ENCODE measurements at places on chromosomes 16 and 17.

GRCh38 chr17:43092901-43093300 is 32.3 kb downstream of the BRCA1 start:
- DNase-seq: no peak

- peak; percentile 50 for DNase-seq
Measured at GRCh38 chr17:7282752-7283321, 1.3 kb downstream of the SLC2A4 start.

- DNase-seq: no peak
Measured at GRCh38 chr16:4428500-4428899, 2.8 kb downstream of the DNAJA3 start.

DNA sequence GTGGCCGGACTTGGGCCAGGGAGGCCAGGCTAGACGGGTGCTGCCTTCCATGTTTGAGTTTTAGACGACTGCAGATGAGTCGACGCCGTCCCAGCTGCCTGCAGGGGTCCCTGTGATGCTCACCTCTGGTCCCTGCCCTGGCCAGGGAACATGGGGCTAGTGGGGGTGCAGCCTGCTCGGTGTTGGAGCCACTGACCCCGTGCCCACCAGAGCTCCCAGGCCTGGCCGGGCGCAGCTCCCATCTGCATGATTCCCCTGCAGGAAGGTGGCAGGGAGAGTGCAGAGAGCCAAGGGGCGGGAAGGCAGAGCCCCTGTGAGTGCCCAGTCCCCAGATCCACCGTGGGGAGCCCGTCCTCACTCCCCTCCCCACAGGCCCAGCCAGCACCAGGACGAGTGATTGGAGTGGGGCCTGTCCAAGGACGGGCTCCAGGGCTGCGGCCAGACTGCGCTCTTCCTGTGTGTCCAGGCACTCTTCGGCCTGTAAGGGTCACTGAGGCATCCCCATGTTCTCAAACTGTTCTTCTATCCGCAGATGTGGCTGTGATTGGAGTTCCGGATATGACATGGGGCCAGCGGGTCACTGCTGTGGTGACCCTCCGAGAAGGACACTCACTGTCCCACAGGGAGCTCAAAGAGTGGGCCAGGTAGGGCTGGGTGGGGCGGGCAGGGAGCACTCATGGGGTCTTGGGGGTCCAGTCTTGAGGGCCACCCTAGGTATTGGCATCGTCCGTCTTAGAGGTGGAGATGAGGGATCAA is 26.0 kb upstream of the CDH15 start:
- no peak for DNase-seq

GRCh38 chr17:45248132-45248957 is 13.5 kb downstream of the SPATA32 start:
- DNase-seq: peak; percentile 92

DNA sequence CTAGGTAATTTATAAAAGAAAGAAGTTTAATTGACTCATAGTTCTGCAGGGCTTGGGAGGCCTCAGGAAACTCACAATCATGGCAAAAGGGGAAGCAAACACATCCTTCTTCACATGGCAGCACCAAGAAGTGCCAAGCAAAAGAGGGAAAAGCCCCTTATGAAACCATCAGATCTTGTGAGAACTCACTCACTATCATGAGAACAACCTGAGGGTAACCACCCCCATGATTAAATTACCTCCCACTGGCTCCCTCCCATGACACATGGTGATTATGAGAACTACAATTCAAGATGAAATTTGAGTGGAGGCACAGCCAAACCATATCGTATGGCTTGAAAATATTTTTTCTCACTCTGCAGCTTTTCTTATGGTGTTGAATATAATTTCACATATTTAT is 151.7 kb downstream of the ANKFN1 start:
- DNase-seq: no peak

- DNase-seq: no peak
Measured at GRCh38 chr17:38544175-38544838, 61.4 kb downstream of the SRCIN1 start.

DNA sequence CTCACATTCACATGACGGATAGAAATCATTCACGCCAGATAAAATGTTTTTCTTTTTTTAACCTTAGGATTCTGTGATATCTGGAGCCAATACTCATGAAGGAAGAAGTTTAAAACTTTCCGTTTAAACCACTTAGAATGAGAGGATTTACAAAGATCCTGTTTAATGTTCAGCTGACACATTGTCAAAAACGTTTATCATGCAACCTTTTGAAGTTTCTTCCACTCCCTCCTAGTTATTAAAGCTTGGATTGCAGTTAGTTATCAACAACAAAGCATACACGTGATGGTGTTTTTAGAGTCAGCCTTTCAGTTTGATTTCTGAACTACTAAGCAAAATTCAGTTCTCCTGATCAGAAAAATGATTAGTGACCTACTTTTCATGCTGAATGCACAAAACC is 143.3 kb upstream of the AXIN2 start:
- no peak for DNase-seq

- DNase-seq: peak; percentile 100
Measured at GRCh38 chr17:80101011-80101945, at the start of gene GAA. Gene GAA (plus strand): TSS chr17:80101581. CDS start chr17:80104587, 3,006 bp downstream.

DNA sequence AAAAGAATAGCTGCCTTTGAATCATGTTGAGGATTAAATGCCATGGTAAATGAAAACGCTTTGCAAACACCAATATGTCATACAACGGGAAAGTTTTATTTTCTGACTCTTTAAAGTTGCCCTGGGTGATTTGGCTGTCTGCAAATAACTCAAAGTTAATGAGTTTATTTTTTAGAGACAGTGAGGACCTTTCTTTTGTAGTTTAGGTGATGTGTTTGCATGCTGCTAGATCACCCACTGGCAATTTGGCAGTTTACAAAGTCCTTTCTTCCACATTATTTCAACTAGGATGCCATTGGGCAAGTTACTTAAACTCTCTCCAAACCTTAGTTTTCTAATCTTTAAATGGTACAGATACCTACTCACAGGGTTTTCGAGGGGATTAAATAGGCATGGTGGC is 37.8 kb downstream of the GDE1 start:
- no peak for DNase-seq

GRCh38 chr16:84303023-84303422 is 8.3 kb downstream of the WFDC1 start:
- no peak for DNase-seq

DNA sequence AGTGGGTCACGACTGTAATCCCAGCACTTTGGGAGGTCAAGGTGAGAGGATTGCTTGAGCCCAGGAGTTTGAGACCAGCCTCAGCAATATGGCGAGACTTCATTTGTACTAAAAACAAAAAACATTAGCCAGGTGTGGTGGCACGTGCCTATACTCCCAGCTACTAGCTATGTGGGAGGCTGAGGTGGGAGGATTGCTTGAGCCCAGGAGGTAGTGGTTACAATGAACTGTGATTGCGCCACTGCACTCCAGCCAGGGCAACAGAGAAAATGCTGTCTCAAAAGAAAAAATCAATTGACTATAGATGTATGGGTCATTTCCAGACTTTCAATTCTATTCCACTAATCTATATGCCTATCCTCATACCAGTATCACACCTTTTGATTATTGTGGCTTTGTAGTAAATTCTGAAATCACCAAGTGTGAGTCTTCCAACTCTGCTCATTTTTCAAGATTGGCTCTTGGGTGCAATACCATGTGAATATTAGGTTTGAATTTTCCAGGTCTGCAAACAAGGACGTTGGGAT is 27.2 kb upstream of the CEP20 start:
- no peak for DNase-seq

All from GM13977 (cell line).